ENCODE measurements at places on chromosomes 5 and 9.

GRCh38 chr5:71830681-71831539 lies 111.8 kb downstream of the CARTPT start:
- no peak for DNase-seq

- no peak for DNase-seq
Observed at GRCh38 chr5:72486371-72486770, 20.8 kb downstream of the ZNF366 start.

- DNase-seq, result no peak
Observed at GRCh38 chr5:51479840-51480239, 96.6 kb downstream of the ISL1 start.

GRCh38 chr5:14441641-14442040 lies 140.0 kb upstream of the OTULINL start:
- DNase-seq, result no peak

GRCh38 chr5:134794082-134794481 lies 35.5 kb downstream of the DDX46 start:
- DNase-seq, result no peak

GRCh38 chr9:90107726-90108655 lies 503.2 kb downstream of the GADD45G start:
- no peak for DNase-seq

GRCh38 chr9:75161116-75161857 lies 73.0 kb downstream of the OSTF1 start:
- DNase-seq, result no peak

GRCh38 chr5:58849223-58849622 lies 266.3 kb downstream of the RAB3C start:
- no peak for DNase-seq

- DNase-seq, result peak; percentile 40
Observed at GRCh38 chr5:178204935-178205748, 809 bp downstream of the HNRNPAB start.

- no peak for DNase-seq
Observed at GRCh38 chr5:135864503-135865435, 30.3 kb downstream of the SLC25A48 start.

DNA sequence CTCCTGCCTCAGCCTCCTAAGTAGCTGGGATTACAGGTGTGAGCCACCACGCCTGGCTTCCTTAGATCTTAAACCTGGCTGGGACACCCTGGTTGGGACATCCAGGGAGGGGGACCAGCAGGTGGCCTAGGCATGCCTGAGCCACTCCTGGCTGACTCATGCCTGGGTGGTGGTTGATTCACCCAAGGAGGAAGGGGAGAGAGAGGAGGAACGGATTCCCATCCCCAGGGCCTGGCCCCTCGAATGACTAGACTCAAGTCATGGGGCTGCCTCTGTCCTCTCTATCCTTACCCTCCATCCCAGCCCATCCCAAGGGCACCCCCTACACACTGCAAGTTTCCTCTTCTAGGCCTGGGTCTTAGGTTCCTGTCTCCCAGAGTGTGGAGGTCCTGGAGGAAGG lies 12.7 kb downstream of the EEIG1 start:
- no peak for DNase-seq

- no peak for DNase-seq
Observed at GRCh38 chr9:22622815-22623214, 176.2 kb downstream of the DMRTA1 start.

- no peak for DNase-seq
Observed at GRCh38 chr5:95913663-95914062, 48.0 kb downstream of the ELL2 start.

DNA sequence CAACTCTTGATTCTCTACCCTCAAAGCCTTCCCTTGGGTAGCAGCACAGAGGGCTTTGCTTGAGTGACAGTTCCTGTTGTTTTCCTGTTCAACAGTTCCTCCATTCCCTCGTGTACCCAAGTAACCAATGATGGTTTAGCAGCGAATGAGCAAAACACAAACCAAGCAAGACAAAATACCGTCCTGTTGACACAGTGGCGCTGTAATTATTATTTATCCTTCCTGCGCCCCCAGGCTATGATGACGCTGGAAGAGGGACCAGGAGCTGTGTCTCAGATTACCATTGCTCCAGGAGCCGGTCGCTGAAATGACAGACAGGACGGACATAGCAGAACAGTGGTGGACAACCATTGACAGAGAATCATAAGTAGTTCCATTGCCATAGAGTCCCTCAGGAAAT lies 154.8 kb downstream of the GADD45G start:
- no peak for DNase-seq

DNA sequence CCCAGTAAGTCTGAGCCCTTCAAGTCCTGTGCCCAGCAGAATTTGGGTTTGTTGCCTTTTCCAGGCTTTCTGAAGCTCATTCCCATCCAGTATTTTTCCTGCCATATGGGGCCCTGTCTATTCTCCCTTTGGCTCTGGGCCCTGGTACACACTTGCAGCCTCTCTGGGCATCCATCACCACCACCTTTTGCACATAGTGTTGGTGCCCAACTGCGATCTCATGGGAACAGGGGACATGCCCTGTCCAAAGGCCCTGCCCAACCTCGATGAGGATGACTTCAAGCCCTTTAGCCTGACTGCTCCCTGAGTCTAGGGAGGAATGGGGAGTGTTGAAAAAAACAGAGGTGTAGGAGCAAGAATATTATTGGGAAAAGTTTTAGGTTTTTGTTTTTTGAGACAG lies 11.5 kb downstream of the RGS3 start:
- no peak for DNase-seq

- DNase-seq, result no peak
Observed at GRCh38 chr5:124865603-124866354, 119.3 kb upstream of the ZNF608 start.

DNA sequence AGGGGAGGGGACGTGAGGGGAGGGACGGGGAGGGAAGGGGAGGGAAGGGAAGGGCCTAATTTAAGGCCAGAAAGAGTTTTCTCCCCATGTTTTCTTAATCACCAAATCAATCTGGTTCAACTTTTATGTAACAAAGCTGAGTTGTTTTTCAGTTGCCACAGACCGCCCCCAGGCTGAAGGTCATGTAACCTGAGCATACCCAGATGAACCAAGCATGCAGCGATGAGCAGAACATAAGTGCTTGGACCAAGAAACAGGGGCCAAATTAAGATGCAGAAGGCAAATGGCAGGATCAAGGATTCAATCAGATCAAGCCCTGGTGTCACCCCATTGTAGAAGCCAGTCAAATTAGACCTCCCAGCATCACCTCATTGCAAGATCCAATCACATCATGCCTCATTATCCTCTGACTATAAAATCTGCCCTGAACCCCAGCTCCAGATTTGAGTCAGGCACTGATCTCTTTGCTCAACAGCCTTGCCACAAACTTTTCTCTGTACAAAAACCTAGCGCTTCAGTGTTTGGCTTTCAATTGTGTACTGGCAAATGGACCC lies 113.5 kb upstream of the TNPO1 start:
- DNase-seq, result no peak

DNA sequence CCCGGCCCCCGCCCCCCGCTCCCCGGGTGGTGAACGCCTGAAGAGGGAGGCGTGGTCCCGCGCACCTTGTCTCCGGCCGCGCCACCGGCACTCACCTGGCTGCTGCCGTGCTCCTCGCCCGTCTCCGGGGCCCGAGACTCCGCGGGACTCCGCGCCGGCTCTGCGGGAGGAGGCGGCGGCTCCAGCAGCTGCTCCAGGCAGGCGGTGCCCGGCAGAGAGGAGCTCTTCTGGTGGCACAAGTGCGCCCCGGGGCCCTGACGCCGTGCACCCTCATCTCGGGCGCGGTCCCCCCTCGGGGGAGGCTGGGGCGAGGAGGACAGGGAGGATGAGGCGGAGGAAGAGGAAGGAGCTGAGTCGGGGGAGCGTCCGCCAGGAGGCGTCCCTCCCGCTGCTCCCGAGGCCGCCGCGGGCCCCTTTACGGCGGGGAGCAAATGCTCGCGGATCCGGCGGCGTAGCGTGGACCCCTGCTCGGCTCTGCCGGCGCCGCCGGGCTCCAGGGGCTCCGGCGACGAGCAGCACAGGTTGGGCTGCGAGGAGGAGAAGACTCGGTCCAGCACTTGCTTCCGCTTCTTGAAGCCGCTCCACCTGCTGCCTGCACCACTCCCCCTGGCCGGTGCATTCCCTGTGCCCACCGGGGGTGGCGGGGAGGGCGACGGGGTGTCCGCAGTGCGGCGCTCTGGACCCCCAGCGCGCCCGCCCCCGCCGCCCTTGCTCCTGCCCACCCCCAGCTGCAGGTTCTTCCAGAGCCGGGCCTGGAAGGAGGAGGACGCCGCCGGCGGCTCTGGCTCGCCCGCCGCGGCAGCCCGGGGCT lies 928 bp downstream of the MCTP1 start:
- DNase-seq, result no peak

- DNase-seq, result no peak
Observed at GRCh38 chr5:162391833-162392232, 324.3 kb downstream of the GABRG2 start.

- DNase-seq, result no peak
Observed at GRCh38 chr5:111447822-111448221, 64.5 kb downstream of the STARD4 start.

GRCh38 chr5:56375011-56375410 lies 141.9 kb upstream of the ANKRD55 start:
- no peak for DNase-seq

- no peak for DNase-seq
Observed at GRCh38 chr5:180960209-180960608, 28.4 kb upstream of the BTNL3 start.

DNA sequence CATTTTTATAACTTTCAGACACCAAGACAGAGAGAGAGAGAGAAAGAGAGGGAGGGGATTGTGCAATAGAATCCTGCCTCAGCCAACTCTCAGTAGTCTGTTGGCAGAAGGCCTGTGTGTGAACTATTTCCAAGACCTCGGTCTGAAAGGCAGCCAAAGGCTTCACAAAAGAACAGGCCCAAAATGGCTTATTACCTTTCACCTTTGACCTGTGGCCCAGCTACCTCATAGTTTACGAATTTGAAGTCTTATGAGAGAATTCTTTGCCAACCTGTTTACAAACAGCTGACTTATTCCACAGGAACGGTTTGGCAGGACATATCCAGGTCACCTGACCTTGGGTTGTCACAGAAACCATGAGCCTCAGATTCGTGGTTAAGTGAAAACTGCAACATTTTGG lies 48.6 kb downstream of the NR2F1-AS1 start:
- DNase-seq, result no peak

DNA sequence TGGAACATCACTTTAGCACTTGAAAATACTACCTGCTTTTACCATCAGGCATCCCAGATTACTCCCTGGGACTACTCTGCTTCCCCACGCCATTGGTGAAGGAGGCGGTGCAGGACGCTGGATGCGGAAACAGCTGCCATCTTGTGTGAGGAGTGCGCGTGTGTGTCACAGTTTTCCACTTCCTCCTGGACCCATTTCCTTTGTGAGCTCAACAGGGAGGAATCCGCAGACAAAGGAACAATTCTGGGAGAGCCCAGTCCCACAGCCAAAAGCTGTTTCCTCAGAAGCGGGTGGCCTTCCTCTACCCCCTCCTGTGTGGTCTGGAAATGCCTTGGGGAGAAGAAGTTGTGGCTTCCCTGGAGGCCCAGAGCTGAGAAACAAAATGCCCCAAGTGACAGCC lies 16.8 kb downstream of the AFAP1L1 start:
- no peak for DNase-seq

GRCh38 chr5:143229426-143229895 lies 174.0 kb downstream of the NR3C1 start:
- no peak for DNase-seq

GRCh38 chr5:175166026-175166425 lies 278.0 kb downstream of the DRD1 start:
- DNase-seq, result no peak

DNA sequence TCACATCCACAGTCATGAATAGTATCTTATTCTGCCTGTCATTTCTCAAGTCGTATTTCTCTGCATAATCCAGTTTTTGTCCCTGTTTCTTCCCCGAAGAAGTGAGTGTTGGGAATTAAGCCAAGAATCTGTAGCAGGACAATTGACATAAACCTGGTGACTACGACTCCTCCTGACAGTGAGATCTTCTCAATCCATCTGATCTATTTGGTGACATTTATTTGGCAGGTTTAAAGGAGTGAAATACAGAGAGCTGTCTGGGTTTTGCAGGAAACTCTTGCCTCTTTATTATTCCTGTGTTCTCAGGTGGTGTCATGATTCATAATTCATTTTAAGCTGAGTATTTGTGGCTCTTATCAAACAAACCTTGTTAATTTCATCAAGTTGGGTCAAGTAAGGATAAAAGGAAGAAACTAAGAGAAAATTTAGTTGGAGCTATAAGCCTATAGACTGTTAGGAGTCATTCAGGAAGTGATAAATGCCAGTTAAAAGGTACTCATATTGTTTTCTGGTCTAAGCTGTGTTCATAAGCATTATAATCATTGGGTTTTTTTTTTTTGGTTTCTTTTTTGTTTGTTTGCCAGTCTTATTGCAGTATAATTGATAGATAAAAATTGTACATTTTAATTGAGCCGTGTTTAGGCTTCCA lies 95.9 kb upstream of the PCSK1 start:
- no peak for DNase-seq

- no peak for DNase-seq
Observed at GRCh38 chr5:52864371-52864770, 76.7 kb downstream of the ITGA1 start.

GRCh38 chr5:126814721-126815404 lies 37.9 kb downstream of the LMNB1 start:
- DNase-seq, result no peak

DNA sequence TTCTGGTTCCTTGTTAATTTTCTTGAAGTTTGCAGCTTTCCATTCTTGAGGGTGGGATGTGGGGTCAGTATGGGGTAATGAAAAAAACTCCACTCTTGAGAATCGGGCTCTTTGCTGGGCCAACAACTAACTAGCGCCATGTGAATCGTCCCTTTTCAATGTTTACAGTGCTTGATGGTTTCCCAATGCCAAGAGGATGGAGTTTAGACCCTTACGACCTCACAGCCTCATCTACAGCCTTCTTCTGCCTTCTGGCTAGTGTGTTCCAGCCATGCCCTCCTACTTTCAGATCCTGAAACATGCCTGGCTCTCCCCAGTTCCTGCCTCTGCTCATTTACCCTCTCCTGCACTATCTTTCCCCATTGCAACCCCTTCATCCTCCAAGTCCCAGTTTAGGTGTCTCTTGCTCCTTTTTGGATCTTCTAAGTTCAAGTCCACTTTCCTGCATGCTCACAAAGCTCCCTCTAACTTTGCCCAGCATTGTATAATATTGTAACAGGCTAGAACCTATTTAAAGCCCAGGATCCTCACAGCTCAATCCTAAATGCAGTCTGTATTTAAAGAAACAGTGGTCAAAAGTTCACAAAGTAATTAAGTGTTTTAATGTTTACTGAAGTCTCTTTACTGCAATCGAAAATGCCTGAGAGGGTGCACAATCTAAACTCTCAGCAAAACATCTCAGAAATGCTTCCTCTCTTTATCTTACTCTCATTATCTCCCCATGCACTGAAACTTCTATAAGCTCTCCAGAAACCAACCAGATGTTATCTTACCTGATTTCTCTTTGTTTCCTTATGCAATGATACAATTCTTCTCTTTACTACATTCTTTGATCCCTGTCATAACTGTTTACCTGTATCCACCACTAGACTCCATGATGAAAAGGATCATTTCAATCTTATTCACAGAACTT lies 20.6 kb upstream of the CAST start:
- DNase-seq, result no peak

All from stimulated activated CD8-positive, alpha-beta memory T cell treated with anti-CD3 and anti-CD28 coated beads, Interleukin-15, amount 100 ng/mL, for 4 hours (primary cell).